ENCODE measurements at places on chromosomes 2 and 18.
A peak's percentile ranks its signal among the peaks of the same experiment; 100 is the strongest.

GRCh38 chr18:43160509-43160908 lies 45.0 kb upstream of the RIT2 start:
- no peak for DNase-seq

DNA sequence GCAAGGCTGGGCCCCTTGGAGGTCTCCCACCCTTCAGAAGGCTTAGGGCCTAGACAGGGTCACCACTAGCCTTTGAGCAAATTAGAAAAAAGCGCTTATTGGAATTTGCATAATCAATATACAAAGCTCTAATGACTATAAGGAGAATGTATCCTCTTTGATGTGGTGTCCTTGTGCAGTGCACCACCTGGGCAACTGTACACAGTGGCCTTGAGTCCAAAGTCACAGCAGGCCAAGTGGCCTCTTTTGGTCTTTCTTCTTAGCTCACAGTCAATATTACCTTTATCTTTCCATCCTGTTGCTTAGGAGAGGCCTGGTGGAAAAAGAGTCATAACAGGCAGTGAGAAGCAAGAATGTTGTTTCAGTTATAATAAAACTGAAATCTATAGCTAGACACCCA lies 19.7 kb upstream of the ST3GAL5 start:
- DNase-seq, result no peak

GRCh38 chr2:32752952-32753351 lies 125.1 kb downstream of the TTC27 start:
- DNase-seq, result no peak

DNA sequence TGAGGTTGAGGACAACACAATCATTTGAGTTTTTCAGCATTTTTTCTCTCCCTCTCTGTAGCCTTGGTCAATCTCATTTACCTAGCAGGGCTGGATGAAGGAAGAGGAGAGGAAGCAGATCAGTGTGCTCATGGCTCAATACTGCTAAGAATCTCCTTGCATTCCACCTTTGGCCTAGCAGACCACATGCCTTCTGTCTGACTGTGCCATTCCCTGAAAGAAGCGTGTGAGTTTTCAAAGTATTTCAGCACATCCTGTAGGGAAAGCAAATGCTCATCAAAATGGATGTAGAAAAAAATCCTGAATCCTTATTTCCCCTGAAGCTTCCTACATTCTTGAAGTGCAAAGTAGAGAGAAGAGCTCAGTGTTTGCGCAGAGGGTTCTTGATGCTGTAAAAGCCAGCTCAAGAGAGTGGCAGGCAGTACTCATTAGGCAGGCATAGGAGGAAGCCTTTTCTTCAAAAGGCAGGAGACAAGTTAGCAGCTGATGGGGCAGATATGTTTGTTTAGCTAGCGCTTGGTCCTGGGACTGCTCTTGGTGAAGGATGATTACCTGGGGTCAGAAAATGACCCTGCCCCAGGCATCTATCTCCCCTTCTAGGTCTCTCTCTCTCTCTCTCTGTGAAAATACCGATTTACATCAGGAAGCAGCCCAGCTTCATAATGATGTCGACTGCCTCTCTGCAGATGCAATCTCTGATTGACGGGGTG lies 14.4 kb upstream of the PIK3C3 start:
- no peak for DNase-seq

- peak; percentile 66 for DNase-seq
These were observed 142.8 kb downstream of the NDUFA10 start for GRCh38 chr2:239882331-239882732.

DNA sequence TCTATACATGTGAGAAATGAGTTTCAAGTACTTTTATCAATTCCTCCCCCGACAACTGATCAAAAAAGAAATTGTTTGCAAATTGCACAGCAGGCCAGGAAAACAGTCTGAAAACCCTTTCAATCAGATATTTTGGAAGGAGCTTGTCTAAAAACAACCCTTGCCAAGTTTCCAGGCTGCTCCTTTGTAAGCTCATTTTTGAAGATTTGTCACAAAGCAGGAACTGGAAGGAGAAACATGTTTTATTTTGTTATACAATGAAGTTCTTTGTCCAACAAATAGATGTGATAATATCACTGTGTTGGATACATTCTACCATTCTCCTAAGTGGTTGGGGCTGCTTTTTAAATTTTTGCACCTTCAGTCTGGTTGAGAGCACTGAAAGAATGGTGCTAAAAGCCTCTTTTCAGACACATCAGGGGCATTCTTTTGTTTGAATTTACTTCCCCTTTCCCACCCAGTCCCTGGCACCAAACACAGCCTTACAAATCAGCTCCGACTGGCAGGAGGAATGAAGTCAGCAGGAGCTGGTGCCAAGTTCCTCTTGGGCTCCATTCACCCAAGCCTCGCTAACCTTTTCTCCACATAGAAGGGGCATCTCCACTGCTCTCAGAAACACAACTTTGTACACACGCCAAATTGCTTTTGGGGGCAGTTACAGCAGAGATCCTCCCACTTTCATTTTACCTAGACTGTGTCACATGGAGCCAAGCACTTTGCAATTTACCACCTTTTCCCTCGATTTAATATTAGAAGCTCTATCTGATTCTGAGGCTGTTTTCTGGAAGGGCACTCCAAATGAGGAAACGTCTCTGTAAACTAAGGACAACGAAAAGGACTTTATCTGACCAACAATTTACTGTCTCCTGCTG lies 88.0 kb downstream of the C1D start:
- peak; percentile 25 for DNase-seq

GRCh38 chr2:158129037-158129436 lies 27.4 kb downstream of the UPP2 start:
- no peak for DNase-seq

DNA sequence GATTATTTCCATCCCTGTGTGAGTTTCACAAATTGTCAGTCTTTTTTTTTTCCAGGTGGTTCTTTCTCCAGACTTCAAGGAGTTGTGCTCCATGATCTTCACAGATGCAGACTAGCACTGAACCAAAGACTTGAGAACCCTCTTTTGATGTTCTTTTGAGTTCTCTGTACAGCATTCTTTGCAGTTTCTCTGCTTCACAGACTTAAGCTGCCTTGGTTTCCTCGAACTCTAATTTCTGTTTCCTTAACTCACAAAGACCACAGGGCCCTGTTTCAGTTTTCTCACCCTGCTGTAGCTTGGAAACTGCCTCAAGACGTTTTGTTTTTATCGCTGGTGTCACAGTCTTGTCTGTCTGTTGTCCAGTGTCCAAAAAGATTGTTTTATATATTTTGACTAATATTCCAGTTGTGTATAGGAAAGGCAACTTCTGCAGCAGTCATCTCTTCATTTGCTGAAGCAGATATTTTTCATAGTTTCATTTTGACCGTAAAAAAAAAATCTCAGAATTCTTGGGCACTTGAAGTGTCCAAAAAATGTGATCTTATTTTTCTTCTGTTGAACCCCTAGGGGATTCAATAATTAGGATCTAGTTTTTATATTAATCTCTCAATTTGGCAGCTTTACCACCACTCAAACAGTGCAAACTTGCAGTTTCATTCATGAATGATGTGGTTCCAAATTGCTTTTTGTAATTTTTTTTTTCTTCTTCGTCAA lies 97.0 kb upstream of the MC4R start:
- DNase-seq, result no peak

GRCh38 chr18:58276789-58277739 lies 233.0 kb downstream of the NEDD4L start:
- no peak for DNase-seq

DNA sequence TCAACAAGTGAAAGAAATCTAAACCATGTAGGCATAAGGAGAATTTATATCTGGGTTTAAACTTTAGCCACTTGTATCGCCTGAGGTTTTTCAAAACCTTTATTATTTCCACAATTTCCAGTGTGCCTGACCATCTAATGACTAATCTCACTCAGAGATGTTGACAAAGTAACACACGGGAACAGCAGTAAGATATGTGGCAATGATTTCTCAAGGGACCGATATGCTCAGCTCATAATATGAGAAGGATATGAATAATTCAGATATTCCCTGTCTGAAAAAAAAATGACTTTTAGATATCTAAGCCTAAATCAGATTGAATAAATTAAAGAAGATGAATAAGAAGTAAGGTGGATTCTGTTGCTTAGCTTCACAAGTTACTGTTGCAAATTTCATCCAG lies 43.5 kb downstream of the TMEM163 start:
- DNase-seq, result no peak

- no peak for DNase-seq
These were observed 8.5 kb upstream of the LYPD1 start for GRCh38 chr2:132678483-132678882.

GRCh38 chr2:127100251-127101047 lies 6.5 kb downstream of the BIN1 start:
- no peak for DNase-seq

DNA sequence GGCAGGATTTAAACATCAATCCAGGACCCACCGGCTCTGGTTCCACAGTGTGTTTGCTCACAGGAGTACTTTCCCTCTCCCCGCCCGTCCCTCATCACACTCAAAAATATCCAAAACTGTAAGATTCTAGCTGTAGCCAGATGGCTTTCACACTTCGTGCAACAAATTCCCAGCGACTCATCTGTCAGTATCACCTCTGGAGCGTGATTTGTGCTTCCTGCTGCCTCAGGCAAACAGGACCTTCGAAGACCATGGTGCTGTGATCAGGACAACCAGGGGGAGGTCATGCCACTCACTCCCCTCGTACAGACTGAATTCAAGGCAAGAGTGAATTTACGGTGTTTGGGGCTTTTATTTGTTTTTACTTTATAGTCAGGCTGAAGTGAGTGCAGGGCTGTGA lies 154.5 kb upstream of the PID1 start:
- DNase-seq, result no peak

DNA sequence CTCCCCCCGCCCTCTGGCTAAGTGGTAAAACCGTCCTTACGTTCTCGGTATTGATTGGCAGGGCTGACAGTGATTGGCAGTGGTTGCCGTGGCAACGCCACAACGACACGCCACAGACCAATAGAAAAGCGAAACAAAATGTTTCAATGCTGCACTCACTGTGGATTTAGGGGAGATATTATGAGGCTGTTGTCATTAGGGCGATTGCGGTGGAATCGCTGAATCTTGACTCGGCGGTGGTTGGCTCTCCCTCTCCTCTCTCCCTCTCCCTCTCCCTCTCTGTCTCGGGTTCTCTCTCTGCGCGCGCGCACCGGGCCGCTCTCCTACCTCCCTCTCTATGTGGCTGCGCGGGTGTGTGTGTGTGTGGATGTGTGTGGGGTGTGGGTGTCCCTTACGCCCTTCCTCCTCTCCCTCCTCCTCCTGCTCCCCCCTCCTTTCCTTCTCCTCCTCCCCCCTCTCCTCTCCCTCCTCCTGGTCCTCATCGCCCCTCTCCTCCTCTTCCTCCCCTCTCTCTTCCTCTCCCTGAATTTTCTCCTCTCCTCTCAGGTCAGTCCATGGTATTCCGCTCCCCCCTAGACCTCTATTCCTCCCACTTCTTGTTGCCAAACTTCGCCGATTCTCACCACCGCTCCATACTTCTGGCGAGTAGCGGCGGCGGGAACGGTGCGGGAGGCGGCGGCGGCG lies at the start of gene SIX3:
SIX3 (plus strand) TSS at position 152 of the 684 bp plus-strand sequence; CDS start at position 555, 403 bp downstream.
- DNase-seq, result no peak

GRCh38 chr18:67359873-67360838 lies 156.4 kb downstream of the DSEL start:
- peak; percentile 49 for DNase-seq

- no peak for DNase-seq
These were observed 109.9 kb downstream of the SLC4A3 start for GRCh38 chr2:219737270-219737691.

DNA sequence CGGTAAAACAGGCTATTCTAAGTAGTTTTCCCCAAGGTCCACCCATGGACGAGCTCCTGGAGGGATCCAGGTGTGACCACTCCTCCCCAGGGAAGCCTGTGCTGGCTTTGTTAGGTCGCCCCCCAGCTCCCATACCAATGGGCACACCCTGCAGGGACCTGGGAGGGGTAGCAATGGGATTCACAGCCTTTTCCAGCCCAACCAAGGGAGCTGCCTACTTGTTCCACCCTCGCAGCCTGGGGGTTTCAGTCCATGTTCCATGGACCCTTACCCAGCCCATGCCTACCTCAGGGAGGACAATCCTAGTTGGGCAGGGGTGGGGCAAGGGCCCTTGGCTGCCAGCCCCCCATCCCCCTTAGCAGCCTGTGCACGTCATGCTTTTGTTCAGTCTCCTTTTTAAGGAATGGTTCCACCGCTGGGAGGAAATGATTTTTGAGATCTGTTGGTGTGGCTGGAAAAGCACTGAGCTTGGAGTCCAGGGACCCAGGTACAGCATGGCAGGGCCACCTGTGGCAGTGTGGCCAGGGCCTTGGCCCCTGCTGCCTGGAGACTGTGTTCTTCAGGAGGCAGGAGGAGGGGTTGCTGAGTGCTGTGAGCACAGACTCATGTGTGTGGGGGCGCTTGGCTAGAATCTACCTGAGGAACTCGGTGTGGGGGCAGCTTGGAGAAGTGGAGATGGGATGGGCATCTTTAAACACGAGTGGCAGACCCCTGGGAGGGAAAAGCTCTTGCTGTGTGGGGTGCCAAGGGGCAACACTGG lies 166.8 kb downstream of the TWIST2 start:
- no peak for DNase-seq

DNA sequence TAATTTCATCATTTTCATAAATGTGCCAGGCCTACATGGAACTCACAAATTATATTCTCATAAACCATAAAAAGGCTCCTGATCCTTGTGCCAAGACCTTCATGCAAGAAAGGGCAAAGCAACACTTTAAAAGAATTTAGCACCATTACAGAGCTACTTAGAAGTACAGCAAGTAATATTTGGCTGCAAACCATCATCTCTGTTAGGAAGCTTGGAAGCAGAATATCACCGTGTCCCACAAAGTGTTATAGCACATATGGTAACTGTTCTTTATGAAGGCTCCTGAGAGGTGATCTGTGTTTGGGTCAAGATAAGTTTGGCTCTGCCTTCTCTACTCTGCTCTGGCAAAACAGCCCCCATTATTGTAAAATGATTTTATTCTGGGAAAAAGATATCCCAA lies 59.7 kb upstream of the KCNJ3 start:
- no peak for DNase-seq

DNA sequence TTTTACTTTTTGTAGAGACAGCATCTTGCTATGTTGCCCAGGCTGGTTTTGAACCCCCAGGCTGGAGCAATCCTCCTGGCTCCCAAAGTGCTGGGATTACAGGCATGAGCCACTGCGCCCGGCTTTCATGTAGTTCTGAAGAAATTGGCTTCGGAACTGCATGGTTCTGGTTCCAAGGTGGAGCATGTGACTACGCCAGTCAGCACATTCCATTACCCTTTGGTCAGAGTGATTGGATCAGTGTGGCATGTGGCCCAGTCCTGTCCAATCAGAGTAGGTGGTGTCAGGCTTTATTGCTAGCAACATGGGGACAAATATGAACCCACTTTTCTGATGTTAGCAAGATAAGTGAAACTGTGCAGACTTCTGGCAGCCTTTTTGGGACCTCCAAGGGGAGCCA lies 16.3 kb upstream of the ATOH8 start:
- no peak for DNase-seq

- no peak for DNase-seq
These were observed 130.9 kb upstream of the SMAD7 start for GRCh38 chr18:49081511-49082155.

- DNase-seq, result no peak
These were observed 78.2 kb downstream of the DYSF start for GRCh38 chr2:71531522-71532047.

- peak; percentile 35 for DNase-seq
These were observed 641.7 kb downstream of the NR4A2 start for GRCh38 chr2:155690785-155691184.

GRCh38 chr18:9215221-9215933 lies 78.8 kb downstream of the ANKRD12 start:
- DNase-seq, result no peak

GRCh38 chr2:236417150-236417549 lies 152.5 kb upstream of the ACKR3 start:
- DNase-seq, result no peak

GRCh38 chr2:138239902-138240491 lies 261.6 kb upstream of the SPOPL start:
- no peak for DNase-seq

- no peak for DNase-seq
These were observed 1.6 kb downstream of the TMEM177 start for GRCh38 chr2:119680457-119681202.

Data from RPMI8226 (cell line).